ENCODE measurements at places on chromosomes 5 and 9.

DNA sequence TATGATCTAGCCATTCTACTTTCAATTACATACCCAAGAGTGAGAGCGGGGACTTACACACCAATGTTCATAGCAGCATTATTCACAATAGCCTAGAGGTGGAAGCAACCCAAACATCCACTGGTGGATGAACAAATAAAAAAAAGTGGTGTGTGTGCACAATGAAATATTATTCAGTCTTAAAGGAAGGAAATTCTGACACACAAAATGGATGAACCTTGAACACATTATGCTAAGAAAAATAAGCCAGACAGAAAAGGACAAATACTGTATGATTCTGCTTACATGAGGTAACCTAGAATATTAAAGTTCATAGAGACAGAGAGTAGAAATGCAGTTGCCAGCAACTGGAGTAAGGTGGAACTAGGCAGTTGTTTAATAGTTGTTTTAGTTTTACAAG lies 22.1 kb downstream of the ETF1 start:
- no peak for DNase-seq

DNA sequence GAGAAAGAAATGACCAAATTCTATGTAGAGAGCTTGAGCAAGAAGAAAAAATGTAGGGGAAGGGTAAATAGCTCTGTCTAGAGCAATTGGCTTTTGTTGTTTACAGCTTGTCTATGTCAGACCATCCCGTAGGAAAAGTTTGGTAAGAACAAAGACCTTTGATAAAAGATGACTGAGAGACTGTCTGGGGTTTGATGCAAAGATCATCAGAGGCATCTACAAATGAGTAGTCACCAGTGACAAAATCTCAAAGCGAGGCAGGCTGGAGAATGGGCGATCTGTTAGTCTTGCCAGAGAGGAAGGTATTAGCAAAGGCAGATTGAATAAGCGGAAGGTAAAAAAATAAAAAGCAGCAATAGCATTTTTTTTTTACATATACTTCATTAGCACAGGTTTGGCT lies 125.0 kb upstream of the RASGRF2 start:
- no peak for DNase-seq

- DNase-seq, result no peak
Measured at GRCh38 chr5:125609011-125609410, 814.2 kb upstream of the GRAMD2B start.

DNA sequence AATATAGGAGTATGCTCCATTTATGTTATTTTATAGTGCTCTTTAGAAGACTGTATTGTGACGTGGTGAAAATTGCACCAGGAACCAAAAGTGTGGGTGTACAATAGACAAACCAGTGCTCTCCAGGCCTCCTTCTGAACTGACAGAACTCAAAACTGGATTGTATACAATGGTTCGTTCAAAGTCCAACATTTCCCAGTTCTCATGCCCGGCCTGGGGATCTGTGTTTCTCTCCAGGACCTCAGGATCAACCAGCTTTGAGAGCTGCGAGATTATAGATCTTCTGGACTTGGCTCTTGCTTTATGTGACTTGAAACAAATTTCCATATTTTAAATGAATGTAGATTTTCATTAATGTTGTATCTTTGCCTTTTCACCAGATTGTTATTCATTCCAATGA lies 60.8 kb upstream of the CER1 start:
- no peak for DNase-seq

GRCh38 chr5:75048457-75048953 lies 3.9 kb downstream of the GCNT4 start:
- no peak for DNase-seq

DNA sequence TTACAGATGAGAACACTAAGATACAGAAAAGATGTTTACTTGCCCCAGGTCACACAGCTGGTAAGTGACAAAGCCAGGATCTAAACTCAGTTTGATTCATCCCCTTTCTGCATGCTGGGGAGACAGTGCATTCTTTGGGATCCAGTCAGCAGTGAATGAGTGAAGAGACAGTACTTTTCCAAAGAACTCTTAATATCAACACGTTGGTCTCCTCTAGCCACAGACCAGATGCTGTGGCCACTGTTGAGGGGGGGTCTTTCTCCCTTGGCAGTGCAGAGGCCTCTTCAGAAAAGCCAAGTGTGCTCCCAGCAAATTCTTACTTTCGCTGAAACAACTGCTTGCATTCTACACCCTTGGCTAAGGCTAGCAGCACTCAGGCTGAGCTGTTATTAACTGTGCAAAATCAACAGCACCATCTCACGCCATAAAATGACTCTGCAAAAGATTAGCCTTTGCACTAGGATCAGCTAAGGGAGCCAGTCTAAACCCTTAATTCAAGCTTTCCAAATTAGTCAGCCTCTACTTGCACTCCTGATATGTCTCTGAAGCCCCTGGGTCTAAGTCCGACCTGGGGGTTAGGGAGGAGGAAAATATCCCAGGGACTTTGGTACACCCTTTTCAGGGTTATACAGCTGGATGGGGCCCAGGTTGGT lies 4.8 kb upstream of the TMEM171 start:
- no peak for DNase-seq

DNA sequence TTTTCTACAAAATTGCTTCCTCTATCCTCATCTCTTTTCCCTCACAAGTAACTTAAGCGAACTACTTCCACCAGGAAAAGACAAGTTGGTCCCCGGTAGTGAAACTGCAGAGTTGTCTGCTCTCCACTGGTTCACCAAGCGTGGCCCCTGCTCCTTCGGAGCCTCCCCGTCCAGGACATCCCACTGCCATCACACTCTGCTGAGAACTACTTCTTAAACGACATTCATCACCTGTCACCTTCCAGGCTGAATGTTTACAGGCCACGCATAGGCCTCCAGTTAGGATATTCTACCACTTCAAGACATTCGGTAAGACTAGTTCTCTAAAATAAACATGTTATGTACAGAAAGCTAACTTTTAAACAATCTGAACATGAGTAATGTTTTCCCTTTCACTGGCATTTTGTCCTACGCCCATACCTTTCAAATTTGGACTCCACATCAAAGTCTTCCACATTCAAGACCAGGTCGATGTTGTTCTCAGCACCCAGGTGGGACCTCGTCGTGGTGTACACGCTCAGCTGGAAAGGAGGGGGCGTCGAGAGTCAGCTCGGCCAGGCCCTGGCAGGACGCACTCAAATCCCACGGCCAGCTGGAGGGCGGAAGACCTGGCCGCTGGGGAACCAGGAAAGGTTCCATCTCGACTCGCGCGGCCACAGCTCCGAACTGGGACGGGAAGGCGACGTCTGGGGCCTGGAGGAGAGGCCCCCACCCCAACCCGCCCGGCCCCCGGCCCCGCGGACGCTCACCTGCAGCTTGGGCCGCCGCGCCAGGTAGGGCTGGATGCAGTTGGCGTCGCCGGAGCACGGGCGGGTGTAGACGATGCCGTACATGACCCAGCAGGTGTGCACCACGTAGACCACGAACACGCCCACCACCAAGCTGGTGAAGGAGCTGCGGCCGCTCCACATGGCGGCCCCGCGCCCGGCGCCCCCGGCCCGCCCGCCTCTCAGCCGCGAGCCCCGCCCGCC lies 683 bp downstream of the CLPTM1L start:
- DNase-seq, result no peak

- no peak for DNase-seq
Measured at GRCh38 chr5:31442058-31442745, 89.7 kb downstream of the DROSHA start.

DNA sequence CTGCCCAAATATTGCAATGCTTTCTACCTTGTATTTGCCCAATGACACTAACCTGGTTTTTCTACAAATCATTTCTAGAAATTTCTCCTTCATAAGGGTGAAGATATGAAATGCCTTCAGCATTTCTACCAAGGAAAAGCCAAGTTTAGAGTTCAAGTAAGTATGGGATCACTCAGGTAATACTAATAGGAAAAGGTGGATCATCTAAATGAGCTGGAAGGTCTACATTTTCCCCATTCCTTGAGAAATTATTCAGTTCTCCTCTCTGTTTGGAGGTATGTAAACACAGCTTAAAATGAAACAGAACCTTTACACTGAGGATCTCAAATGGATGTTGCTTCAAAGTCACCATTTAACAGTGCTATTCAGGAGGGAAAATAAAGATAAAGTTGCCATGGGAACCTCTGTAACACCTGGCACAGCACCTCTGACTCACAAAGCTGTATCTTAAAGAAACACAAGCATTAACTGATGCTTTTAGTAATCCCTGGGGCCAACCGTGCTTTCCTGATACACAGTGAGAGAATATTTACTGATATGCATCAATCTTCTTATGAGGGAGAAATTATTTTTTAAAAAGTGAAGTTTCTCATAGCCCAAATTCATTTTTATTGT lies 161.3 kb downstream of the DRD1 start:
- no peak for DNase-seq

DNA sequence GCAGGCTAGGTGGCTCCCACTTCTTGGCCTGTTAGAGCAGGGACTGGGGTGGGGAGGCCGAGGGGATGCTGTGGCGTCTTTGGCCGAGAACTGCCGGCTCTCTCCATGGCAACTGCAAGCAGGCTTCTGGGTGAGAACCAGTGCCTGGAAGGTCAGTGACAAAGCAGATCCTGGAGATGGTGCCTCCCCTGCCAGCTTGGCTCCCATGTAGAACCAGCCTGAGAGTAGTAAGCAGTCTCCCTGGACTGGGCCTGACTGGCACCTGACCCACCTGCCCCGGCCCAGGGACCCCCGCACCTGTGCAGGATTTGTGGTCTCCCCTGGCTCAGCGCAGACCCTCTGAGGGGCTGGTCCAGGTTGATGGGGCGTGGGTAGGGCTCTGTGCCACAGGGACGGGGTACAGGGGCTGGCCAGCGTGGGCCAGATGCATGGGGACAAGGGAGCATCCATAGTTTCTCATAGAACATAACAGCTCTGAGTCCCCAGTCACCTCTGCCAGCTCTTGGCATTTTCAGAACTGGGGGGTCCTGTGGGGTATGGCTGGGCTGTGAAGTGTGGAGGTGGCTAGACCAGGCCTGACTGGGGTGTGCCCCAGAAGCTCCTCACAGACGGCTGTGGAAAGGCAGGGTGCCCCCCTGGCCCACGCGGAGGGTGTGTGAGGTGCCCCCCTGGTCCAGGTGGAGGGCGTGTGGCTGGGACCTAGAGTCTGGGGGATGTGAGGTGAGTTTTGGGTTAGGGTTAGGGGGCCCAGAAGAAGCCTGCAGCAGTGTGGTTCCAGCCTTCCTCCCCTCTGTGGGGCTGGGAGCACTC lies 22.2 kb downstream of the CACNA1B start:
- no peak for DNase-seq

DNA sequence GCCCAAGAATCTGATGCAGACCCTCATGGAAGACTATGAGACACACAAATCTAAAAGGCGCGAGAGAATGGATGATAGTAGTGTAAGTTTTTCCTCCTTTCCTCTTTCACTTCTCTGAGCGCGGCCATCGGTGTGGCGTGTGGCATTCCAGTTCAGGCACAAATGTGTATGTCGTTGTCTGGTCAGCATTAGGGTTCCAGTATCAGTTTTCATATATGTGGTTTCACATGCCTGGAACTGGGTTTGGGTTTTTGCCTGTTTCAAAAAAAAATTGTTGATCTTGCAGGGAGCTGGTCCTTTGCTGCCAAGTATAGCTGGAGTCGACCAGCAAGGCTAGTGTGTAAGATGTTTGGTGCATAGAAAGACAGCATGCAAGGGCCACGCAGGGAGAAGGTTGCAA lies 51.5 kb downstream of the C9orf152 start:
- DNase-seq, result no peak

DNA sequence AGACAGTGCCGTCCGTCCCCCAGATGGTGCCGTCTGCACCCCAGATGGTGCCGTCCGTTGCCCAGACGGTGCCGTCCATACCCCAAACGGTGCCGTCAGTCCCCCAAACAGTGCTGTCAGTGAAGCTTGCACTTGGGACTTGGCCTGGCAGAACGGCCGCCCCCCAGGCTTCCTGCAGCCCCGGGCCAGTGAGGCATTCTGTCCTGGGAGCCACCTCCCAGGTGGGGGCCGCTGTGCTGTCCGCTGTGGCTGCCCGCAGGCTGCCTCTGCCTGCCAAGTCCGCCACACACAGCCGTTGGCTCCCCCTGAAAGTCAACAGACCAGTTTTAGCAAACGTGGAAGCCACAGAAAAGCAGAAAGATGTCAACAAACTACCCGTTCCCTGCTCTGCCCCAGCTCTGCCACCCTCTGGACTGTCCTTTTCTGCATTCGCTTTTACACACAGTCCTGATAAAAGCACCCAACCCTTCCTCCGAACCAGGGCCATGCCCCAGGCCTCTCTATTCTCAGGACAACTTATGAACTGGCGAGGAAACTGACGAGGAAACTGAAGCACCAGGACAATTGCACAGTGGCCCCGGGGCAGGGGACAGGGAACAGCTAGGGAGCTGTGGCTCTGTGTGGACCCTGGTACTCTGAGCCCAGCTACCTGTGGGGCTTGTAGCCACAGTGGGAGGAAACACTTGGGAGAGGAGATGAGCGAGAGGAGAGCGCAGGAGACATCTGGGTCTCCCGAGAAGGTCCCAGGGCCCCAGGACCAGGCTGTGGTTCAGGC lies 39.6 kb upstream of the RXRA start:
- no peak for DNase-seq

DNA sequence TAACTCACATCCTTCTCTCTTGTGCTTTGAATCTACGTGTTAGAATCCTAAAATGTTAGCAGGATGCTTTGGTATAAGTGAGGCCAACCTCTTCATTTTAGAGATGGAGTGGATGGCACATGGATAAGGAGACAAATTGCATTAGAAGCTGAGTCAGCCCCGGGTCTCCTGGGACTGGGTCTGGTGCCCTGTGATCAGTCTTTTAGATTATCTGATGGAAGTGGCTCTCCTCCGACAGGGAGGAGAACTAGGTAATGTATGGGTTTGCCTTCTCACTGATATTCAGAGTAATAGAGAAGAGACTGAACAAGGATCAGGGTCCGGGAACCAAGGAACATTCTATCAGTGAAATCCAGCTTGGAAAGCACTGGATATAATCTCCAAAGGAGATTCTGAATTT lies 74.9 kb upstream of the TNFSF8 start:
- DNase-seq, result no peak

DNA sequence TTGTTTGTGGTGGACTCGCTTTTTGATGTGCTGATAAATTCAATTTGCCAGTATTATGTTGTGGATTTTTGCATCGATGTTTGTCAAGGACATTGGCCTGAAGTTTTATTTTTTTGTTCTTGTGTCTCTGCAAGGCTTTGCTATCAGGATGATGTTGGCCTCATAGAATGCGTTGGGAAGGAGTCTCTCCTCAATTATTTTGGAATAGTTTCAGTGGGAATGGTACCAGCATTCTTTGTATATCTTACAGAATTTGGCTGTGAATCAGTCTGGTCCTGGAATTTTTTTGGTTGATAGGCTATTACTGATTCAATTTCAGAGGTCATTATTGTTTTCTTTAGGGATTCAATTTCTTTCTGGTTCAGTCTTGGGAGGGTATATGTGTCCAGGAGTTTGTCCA lies 141.4 kb upstream of the RGS7BP start:
- no peak for DNase-seq

DNA sequence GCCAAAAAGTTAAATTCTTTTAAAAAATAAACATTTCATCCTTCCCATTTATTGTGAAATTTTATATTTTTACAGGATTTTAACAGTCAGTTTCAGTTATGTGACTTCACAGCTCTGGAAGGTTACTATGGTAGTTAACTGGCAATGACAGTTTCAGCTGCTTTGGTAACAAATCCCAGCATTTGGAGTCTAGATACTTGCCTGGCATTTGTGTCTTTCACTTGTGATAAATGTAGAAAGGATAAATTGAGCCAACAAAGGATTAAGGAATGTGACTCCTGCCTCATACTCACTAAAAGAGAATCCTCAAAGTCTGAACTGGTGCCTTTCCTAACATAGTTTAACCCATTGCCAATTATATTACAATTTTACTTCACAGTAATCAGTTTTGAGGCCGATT lies 315.5 kb downstream of the FER start:
- no peak for DNase-seq

GRCh38 chr9:37729499-37729898 lies 24.1 kb upstream of the TRMT10B start:
- DNase-seq, result no peak

GRCh38 chr5:77483682-77484081 lies 8.4 kb downstream of the WDR41 start:
- DNase-seq, result no peak

Data from NCI-H2081 treated with DMSO at 0.1 percent for 48 hours (cell line).